ENCODE measurements at places on chromosomes 11 and 22.

GRCh38 chr11:115924744-115925567 is 420.7 kb upstream of the CADM1 start:
- no peak for DNase-seq

- no peak for DNase-seq
Observed at GRCh38 chr11:121574801-121575200, 122.0 kb upstream of the SORL1-AS1 start.

DNA sequence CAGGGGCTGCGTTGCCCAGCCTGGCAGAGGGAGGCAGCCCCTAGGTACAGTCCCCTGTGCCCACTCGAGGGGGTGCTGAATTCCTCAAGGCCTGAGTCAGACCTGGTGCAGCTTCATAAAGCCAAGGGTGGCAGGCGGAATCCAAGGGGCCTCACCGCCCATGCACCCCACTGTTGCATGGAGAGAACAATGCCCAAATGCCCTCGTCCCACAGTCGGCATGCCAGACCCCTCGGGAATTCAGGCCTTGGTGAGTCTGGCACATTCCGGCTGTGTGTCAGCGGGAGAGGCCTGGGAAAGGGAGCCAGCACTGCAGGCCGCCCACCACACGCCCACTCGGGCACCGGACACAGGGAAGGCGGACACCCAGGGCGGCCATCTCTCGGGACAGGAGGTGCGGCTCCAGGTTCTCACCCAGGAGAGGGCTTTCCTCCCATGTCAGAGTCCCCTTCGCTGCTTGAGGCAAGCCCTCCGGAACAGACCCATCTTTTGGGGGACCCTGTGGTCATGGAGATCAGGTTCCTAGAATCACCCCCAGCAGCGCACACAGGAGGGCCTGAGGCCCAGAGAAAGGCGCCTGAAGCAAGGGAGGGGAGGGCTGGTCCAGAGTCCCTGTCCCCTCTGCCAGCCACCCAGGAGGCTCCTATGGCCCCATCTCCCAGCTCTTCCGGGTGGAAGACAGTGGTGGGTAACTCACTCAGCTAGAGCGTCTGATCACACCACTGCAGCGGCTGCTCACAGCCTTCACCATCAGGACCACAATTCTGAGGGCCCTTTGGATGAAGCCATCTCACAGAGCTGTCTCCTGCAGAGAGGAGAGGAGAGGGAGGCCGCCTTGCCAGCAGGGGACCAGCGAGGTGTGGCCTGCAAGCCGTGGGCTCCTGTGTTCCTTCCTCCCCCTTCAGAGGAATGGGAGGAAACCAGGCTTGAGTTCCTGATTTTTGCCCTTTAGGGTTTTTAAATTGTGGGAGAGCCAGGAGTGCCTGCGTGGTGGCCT is 31.6 kb upstream of the KCNQ1OT1 start:
- no peak for DNase-seq

GRCh38 chr11:128632141-128632791 is 44.9 kb upstream of the ETS1 start:
- peak; percentile 43 for DNase-seq

DNA sequence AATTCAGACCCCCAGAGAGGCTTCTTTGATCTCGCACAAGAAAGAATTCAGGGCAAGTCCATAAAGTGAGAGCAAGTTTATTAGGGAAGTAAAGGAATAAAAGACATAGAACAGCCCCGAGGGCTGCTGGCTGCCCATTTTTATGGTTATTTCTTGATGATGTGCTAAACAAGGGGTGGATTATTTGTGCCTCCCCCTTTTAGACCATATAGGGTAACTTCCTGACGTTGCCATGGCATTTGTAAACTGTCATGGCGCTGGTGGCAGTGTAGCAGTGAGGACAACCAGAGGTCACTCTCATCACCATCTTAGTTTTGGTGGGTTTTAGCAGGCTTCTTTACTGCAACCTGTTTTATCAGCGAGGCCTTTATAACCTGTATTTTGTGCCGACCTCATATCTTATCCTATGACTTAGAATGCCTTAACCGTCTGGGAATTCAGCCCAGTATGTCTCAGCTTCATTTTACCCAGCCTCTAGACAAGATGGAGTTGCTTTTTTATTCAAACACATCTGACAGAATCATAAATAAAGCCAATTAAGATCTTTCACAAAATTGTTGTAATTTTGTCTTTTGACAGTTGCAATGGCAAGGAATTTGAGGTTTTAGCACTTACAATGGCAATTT is 7.6 kb downstream of the DDIAS start:
- no peak for DNase-seq

- no peak for DNase-seq
Observed at GRCh38 chr22:45804986-45805325, 133.3 kb downstream of the ATXN10 start.

GRCh38 chr11:73914284-73914683 is 36.5 kb upstream of the DNAJB13 start:
- no peak for DNase-seq

- DNase-seq = no peak
Observed at GRCh38 chr11:63536669-63537292, at the start of gene PLAAT4. Gene PLAAT4 (plus strand): TSS chr11:63536808. CDS start chr11:63536869, 61 bp downstream.

DNA sequence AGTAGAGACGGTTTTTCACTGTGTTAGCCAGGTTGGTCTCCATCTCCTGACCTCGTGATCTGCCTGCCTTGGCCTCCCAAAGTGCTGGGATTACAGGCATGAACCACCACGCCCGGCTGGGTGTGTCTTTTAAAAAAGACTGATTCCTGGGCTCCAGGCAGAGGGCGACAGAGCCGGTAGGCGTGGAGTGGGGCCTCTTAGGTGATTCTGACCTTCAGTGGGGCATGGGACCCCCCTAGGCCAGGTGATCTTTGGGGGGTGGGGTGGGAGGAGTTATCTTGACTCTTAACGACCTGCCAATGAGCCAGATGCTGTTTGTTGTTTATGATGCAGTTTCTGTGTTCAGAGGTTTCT is 12.9 kb upstream of the SORL1-AS1 start:
- no peak for DNase-seq

DNA sequence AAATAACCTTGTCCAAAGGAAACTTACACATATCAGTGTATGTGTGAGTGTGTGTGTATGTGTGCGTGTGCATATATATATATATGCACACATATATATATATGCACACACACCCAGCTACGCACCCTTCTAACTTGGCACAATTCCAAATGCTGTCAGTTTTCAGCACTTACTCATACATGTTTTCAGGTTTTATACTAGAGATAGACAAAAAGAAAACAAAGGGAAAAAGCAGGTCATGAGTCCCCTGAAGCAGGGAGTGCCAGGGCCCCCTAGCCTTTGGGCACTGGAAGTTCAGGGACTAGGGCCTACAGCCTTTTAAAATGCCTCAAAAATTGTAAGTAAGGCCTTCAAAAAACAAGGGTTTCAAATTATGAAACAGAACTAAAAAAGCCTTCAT is 265.4 kb downstream of the CADM1 start:
- no peak for DNase-seq

GRCh38 chr11:1116104-1116503 is 41.4 kb downstream of the MUC2 start:
- DNase-seq = no peak

- no peak for DNase-seq
Observed at GRCh38 chr22:45682064-45682463, 10.4 kb downstream of the ATXN10 start.

DNA sequence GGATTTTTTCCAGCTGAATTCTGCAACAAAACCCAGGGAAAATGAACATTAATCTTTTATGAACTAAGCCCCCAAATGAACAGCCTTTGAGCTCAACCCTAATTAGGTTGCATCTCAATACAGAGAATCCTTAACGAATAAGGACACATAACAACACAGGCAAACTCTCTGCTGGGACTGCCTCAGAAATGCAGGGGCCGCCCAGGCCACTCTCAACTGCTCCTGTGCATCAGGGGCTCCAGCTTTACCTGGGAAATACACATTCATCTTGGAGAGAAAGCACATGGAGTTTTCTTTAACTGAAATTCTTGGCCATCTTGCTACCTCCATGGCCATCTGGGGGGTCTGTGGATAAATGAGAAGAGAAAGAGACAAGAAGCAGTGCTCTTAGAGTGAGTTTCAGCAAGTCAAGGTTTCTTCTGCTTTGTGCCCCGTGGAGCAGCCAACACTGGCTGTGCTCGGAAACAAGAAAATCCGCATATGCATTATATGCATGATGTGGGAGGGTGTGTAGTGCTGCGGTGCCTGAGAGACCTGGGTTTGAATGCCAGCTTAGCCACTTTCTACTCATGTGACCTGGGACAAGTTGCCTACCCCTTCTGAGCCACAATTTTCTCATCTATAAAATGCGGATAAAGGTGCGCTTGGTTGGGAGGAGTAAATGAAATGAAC is 81.9 kb upstream of the RCN1 start:
- no peak for DNase-seq

- DNase-seq = no peak
Observed at GRCh38 chr11:44247508-44247907, 62.4 kb downstream of the ALX4 start.

DNA sequence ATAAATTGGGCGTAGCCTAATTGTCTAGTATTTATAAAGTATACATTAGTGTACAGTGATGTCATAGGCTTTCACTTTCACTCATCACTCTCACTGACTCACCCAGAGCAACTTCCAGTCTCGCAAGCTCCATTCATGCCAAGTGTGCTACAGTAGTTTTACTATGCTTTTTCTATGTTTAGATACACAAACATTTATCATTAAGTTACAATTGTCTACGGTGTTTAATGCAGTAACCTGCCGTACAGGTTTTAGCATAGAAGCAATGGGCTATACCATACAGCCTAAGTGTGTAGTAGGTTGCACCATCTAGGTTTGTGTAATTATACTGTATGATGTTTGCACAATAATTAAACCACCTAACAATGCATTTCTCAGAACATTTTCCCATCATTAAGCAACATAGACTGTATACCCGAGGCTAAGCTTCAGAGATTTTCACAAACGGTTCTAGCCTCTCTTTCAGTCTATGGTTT is 17.5 kb downstream of the OR9G1 start:
- no peak for DNase-seq

- no peak for DNase-seq
Observed at GRCh38 chr11:61735391-61735790, 17.0 kb upstream of the MYRF start.

- peak; percentile 31 for DNase-seq
Observed at GRCh38 chr11:121318848-121319834, 26.6 kb downstream of the SC5D start.

DNA sequence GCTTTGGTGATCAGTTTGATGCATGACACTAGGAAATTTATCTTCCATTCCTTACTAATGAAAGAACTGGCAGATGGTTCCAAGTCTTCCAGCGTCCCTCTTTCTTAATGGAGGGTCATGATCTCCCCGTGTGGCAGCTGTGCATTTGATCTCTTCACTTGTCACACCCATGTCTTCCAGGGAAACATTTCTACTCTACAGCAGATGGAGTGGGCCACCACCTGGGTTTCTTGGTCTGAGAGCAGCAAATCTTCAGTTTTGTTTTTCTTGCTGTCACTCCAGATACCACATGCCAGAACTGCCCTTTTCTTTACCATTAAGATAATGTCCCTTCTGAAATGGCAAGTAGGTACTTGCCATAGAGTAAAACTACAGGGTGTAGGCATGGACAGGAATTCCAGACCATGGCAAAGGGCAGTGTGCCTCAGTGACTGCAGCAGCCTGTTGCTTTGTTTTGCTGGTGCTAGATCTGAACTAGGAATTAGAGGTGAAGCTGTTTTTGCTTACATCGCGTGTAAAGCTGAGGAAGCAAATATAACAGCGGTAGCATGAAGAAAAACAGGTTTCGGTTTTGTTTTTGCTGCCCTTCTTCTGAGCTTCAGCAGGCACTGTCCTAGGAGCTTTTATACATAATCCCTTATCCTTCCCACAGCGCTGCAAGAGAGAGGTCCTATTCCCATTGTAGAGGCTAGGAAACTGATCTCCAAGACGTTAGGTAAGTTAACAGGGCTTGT is 20.7 kb upstream of the C11orf96 start:
- no peak for DNase-seq

- no peak for DNase-seq
Observed at GRCh38 chr22:27748349-27748748, 53.2 kb downstream of the MN1 start.

Data from neural crest cell (in vitro differentiated cells).